HS-27A (cell line): ENCODE measurements at places on chromosomes 5 and 9.
A peak's percentile ranks its signal among the peaks of the same experiment; 100 is the strongest.

DNA sequence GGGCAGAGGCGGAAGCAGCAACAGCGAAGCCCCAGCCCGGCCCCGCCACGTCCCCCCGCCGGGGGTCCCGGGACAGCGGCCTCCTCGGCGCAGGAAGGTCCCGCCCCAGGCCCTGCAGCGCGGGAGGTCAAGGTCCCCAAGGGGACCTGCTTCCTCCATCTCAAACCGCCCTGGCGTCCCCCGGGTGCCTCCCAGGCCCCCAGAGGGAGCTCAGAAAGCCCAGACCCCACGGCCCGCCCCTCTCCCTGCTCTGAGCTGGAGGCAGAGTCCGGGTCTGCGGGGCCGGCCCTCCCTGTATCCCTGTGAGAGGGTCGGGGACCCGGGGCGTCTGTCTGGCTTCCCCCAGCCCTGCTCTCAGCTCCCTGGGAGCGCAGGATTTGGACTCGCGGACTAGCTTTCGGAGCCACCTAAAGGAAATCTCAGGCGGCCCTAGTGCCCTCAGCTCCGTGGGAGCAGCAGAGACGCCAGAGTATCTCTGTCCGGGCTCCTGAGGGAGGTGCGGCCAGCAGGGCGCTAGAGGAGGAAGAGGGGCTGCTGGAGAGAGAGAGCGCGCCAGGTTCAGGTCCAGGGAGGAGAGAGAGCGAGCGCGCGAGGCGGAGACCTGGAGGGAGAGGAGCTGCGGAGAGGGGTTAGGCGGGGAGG is 30.7 kb downstream of the EXOC3 start:
- DNase-seq, result no peak

DNA sequence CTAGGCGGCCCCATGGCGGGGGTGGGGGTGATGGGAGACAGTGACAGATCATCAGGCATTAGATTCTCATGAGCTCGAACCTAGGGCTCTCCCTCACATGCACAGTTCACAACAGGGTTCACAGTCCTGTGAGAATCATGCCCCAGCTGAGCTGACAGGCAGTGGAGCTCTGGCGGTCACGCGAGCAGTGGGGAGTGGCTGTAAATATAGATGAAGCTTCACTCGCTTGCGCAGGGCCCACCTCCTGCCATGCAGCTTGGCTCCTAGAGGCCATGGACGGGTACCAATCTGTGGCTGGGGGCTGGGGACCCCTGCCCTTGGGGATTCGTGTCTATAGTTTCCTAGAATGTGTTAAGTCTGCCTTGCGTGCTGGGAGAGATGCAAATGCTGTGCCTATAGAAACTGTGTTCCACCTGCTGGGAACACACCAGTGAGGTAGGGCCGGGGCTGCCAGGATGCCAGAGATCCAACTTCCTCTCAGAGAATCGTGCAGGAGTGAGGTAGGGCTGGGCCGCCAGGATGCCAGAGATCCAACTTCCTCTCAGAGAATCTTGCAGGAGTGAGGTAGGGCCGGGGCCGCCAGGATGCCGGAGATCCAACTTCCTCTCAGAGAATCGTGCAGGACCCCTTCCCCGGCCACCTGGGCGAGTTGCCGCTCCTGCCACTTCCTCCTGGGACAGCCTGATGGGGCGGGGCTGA is 14.1 kb upstream of the EXOC3 start:
- DNase-seq, result no peak

GRCh38 chr9:98708933-98709911 is at the start of gene GABBR2:
Gene GABBR2, minus strand, starts transcription at chr9:98708935. Its CDS starts 198 bp downstream, at chr9:98708737.
- no peak for DNase-seq

DNA sequence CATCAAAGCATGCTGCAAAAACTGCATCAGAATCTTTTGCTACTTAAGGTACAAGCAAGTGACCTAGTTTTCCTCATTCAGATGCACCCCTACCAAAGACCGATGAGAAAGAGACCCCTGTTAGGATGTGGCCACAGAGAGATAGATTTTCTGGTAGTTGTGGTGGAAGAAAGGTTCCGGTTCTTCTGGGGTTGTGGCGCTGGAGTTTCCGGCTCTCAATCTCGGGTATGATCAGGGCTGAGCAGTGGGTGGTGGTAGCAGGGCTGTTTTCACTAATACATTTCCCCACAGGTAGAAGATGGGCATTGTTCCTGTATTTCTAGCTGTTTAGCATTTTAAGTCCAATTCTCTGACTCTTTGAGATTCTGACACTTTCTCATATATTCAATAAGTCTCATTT is 58.4 kb downstream of the PCSK1 start:
- no peak for DNase-seq

DNA sequence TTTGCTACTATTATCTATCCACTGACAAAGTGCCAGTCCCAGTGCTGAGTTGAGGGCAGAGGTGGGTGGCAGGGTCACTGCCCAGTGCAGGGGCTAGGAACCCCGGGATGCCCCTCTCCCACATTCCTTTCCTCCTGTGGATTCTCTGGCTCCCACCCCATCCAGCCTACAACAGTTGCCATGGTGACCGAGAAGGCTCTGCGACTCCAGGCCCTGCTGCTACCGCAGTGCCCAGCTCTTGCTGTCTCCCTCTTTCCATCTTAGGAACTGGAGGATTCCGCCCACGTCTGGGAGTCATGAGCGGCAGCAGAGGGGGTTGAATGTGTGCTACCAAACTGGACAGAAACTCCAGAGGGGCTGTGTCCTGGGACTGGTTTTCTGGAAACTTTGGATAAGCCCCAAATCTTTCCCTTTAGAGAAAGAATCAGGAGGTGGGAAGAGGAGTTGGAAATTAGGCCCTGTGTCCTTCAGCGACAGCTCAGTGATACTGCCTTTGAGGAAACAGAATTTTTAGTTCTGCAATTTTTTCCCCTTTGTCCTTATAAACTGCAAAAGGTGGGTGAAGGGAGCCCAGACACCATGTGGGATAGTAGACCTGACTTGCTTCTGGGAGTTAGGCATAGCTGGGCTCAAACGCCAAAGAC is 20.7 kb upstream of the C5orf47 start:
- DNase-seq, result no peak

DNA sequence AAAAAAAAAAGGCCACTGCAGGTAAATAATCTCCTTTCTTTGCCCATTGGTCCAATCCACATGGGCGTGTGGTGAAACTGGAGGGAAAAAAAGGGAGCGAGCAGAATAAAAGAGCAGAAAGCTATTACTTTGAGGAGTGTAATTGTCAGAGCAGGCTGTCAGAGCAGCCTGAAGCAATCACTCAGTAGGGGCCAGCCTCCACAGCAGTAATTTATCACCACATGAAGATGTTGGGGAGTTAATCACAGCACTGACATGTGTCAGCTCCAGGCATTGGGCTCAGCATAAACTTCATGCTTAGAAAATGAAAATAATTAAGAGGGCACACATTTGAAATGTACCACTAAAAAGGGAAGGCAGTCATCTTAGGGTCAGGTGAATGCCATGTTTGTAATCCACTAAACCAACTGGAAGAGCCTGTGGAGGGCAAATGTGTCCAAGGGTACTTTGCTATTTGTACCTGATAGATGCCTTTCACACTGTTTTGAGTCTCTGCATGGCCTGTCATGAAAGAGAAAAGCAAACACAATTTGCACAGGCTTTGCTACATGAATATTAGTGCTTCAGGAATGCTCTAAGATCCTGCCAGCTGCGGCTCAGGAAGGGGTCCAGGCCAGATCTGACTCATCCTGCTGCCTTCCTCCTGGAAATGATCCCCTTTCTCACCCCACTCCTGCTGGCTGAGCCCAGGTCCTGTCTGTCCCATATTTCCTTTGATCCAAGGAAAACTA is 2.9 kb upstream of the PTGER4 start:
- DNase-seq, result no peak

GRCh38 chr9:94812343-94812742 is 85.8 kb downstream of the AOPEP start:
- DNase-seq, result peak; percentile 48

GRCh38 chr5:107542831-107543231 is 127.9 kb downstream of the EFNA5 start:
- no peak for DNase-seq

DNA sequence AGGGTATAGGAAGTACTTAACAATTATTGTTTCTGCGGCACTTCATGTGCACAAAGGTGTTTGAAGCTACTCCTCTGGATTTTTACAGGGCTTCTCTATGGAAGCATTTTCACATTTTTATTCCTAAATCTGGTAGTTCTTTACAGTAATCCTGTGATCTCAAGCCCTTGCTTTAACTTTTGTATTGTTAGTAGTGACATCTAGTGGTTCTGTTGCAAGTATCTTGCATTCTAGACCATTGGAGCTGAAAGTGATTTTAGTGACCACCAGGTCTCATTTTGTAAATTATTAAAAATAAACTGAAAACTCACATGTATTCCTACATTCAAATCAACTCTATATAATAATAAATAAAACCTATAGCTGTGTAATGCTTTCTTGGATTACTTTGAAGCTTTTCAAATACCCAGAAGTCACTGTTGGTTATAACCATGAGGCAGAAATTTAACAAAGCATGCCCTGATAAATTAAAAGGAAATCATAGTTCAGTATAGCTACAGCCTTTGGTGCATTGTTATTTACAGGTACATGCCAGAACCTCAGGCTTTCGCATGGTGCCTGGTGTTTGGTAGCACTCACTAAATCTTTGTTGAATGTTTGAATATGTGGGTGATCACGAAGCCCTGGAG is 18.9 kb downstream of the RPS23 start:
- no peak for DNase-seq

- DNase-seq, result no peak
Observed at GRCh38 chr5:5544094-5544663, 121.7 kb downstream of the ICE1 start.

- DNase-seq, result no peak
Observed at GRCh38 chr5:132334812-132335211, 34.7 kb upstream of the SLC22A5 start.

DNA sequence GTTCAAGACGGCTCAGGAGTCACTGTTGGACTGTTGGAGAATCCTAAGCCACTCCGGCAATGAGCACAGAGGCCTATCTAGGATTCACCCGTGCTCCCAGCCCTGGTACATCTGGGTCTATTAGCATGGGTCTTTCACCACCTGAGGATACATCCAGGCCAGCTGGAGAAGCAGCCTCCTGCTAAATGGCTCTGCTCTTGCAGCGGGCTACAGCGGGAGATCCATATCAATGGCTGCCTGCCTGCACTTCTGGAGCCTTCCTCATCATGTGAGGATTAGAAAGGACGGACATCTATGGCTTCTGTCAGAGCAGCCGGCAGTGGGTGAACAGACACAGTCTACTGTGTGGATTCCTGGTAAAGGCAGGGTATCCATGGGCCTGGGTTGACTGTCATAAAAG is 357.4 kb downstream of the MLLT3 start:
- DNase-seq, result no peak

- no peak for DNase-seq
Observed at GRCh38 chr9:34560599-34561214, 28.8 kb downstream of the CNTFR start.

- DNase-seq, result no peak
Observed at GRCh38 chr9:71357346-71357745, 235.9 kb upstream of the TRPM3 start.

DNA sequence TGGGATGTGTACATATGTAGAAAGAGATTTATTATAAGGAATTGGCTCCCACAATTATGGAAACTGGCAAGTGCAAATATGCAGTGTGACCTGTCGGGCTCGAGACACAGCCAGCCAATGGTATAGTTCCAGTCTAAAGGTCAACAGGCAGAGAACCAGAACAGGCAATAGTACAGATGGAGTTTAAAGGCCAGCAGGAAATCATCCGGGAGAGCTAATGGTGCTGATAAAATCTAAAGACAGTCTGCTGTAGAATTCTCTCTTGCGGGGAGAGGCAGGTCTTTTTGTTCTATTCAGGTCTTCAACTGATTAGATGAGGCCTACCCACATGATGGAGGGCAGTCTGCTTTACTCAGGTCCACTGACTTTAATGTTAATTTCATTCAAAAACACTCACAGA is 21.8 kb downstream of the ANKRD31 start:
- no peak for DNase-seq

DNA sequence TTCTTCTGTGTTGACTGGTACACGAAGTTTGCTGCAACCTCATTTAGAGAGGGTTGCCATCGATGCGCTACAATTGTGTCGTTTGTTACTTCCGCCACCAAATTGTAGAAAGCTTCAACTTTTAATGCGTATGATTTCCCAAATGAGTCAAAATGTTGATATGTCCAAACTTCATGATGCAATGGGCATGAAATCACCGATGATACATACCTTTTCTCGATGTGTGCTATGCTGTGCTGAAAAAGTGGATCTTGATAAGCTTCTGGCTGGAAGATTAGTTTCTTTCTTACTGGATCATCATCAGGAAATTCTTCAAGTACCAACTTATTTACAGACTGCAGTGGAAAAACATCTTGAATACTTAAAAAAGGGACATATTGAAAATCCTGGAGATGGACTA is 65.7 kb downstream of the TMEM38B start:
- no peak for DNase-seq

DNA sequence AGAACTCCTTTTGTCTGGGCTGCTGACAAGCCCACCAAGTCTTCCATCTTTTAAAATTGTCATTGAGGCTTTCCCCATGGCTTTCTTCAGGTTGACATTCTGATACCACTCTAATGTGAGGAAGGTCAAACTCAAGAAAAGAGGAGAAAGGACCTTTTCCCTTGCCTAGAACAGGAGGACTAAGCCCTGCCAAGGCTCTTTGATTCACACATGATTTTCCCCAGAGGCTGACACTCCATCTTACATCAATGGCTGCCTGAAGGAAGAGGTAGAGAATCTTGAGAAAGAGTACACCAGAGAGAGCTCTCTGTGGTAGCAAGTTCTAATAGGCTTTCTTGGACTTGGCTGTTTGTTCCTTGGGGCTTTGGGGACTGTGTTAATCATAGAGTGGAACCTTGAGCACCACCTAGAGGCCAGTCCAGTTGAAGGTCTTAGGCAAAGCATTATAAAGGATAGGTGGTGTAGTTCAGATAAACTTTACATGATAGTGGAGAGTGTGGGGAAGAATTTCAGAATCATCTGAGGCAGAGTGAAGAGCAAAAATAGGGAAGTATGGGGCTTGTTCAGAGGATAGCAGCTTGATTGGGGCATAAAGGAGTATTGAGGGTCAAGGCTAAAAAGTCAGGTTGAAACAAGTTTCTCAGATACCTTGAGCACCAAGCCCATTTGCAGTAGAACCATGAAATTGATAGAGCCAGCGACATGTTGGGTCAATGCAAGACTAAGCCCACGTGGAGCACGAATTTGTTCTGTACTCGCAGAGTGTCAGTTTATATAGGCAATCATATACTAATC is 36.7 kb downstream of the NDFIP1 start:
- peak; percentile 9 for DNase-seq

GRCh38 chr9:117734523-117735314 is 30.5 kb downstream of the TLR4 start:
- DNase-seq, result peak; percentile 73

DNA sequence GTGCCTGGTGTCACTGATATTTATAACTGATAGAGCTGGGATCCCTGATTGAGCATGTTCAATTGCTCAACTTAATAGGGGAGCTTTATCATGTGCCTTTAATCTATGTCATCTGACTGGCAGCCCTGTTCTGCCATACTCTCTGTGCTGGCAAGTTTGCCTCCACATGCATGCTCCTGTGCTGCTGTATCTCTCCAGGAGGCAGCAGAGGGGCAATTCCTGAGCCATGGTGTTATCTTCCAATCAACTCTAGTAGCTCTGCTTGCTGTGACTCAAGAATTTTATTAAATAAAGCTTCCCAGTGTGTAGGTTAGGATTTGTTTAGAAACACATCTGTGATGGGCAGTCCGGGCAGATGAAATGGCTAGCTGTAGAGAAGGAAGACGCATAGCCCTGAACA is 642.0 kb downstream of the KIF4B start:
- DNase-seq, result no peak
